Cardiac septum (tissue), 1 donor: ENCODE measurements at places on chromosomes 1 and 21. TPM values are rescaled to one million over a fixed set of nuclear protein-coding genes. Genes with fewer than 3 reads are reported as not detected.

Gene VWA5B1
- not detected for total RNA-seq

Gene EPHB2
- 0.81 TPM for total RNA-seq

Gene CXADR
- total RNA-seq: 23.8 TPM

- no peak for DNase-seq
Measured at GRCh38 chr1:19325368-19325957, 13.3 kb downstream of the SLC66A1 start.

- DNase-seq: no peak
Measured at GRCh38 chr1:12249748-12250147, 19.9 kb downstream of the VPS13D start.

GRCh38 chr21:32888971-32889370, 117.4 kb upstream of the PAXBP1 start:
- no peak for DNase-seq

GRCh38 chr1:118077331-118078045, 107.5 kb downstream of the SPAG17 start:
- no peak for DNase-seq
